ENCODE measurements at places on chromosomes 11 and 22.

GRCh38 chr22:45823336-45823735, 151.7 kb downstream of the ATXN10 start:
- DNase-seq: no peak

DNA sequence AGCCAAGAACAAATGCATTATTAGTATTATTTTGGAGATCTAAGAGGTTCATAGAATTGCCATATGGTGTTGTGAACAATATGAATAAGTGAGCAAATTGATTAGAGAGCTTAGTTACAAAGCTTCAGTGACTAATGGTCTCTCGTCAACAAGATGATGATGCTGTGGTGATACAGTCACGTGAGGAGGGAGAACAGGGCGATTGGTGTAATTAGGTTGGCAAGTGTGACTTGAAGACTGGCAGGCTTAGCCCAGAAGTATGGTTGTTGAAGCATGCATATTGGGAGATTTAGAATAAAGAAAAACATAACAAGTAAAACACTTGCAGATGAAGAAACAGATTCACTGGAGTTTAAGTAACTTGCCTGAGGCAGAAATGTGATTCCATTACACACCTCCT, 100.6 kb upstream of the SORL1-AS1 start:
- no peak for DNase-seq

GRCh38 chr22:19663821-19664355, 50.4 kb upstream of the SEPTIN5 start:
- DNase-seq: no peak

GRCh38 chr22:28497188-28497587, 182.5 kb downstream of the TTC28 start:
- DNase-seq: no peak

DNA sequence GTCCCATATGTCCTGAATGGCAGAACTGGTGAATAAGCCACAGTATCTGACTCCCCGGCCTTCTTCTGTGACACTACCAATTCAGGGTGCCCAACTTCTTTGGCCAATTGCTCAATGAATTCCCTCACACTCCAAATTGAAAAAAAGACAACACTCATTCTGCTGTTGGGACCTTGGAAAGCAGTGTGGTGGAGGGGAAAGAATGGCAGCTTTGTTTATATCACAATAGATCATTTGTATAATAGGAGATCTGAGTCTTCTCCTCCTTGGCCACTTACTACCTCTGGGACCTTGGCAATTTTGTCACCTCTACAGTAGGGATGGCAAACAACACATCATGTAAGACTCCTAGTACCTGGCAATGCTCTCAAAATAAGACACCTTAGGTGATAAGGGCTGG, 64.6 kb downstream of the OPCML start:
- DNase-seq: no peak

- DNase-seq: no peak
Observed at GRCh38 chr22:22161924-22162851, 82.4 kb upstream of the VPREB1 start.

All from activated CD4-positive, CD25-positive, alpha-beta regulatory T cell (primary cell).